ENCODE measurements at places on chromosomes 6 and 20.

DNA sequence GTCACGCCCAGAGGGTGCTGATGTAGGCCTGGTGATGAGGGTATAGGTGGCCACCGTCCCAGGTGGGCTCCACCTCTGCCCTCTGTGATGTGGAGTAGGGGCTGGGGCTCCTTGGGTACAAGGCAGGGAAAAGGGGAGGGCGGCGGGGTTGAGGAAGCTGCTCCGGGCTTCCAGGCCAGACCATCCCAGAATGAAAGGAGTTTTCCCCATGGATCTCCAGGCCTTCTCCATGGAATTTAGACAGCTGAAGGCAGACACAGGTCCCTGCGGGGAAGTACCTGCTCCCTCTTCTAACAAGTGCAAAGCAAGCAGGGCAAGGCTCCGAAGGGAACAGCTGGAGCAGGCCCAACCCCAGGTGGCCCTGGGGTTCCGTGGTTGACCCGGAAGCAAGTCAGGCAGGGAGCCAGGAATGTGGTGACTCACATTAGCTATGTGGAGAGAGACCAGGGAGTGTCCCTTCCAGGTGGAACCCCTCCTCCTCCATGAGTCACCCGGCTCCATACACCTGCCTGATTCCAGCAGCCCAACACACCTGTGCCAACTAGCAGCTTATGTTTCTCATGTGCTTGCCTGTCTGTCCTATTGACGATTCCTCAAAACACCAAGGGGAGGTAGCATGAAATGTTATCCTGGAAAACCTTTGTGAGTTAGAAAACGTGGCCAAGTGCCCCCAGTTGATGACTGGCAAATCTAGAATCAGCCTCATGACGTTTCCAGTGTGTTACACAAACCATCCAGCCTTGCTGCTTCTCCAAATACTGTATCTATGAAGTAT is 59.7 kb upstream of the SNX9 start:
- no peak for DNase-seq

GRCh38 chr6:41713650-41714291 is 21.6 kb downstream of the TFEB start:
- DNase-seq: no peak

GRCh38 chr20:35436177-35436573 is 1.9 kb downstream of the GDF5 start:
- no peak for DNase-seq

- no peak for DNase-seq
These were observed 245.4 kb downstream of the LRFN2 start for GRCh38 chr6:40341726-40342125.

- DNase-seq: no peak
These were observed 43.3 kb downstream of the SLC13A3 start for GRCh38 chr20:46607849-46608497.
